ENCODE measurements at places on chromosomes 4 and X.
A peak's percentile ranks its signal among the peaks of the same experiment; 100 is the strongest.

GRCh38 chr4:176277162-176277904 is 8.3 kb upstream of the ASB5 start:
- peak; percentile 35 for DNase-seq

DNA sequence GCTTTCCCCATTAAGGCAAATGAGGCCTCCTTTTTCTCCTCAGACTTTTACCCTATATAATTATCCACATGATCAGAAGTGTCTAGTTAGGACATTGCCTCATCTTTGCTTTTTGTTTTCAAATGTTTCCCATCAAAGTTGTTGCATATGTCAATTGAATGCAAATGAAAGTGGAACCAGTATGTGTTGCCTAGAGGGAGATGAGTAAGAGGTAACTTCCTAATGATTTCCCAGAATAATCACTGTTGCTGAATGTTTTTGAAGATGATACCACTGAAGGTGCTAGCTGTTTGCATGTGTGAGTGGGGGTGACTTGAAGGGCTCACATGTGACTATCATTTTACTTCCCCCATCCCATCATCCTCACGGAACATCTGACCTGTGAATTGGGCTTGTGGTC is 33.9 kb downstream of the PAK3 start:
- no peak for DNase-seq

GRCh38 chr4:179447308-179447707 is 2005.1 kb upstream of the AGA start:
- DNase-seq, result no peak

DNA sequence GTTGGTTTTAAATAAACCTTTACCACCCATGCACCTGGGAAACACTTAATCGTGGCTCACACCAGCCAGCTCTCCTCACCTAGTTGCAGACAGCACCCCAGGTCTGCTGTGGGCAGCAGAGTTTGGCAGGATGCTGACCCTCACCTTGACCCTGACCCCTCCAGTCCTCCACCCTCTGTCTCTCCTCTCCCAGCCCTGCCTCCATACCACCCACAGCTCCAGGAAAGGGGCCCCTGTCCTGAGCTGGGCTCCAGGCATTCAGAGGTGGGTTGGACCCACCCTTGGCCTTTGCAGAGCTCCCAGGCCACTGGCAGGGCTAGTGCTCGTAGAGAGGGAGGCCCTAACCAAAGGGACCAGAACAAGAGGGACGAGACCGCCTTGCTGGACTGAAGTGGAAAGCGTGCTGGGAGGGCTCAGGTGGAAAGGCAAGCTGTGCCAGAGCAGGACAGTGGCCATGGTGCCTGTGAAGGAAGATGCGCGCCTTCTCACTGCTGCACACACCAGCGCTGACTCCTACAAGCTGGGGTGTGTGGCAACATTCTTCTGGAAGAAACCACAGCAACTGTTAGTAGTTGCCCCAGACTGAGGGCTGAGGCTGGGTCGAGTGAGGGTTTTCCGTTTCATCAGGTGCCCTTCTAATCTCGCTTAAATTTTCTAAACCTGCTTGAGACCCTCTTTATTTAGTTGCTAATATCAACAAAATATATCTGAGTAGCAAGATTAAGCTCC is 10.7 kb upstream of the S100P start:
- no peak for DNase-seq

DNA sequence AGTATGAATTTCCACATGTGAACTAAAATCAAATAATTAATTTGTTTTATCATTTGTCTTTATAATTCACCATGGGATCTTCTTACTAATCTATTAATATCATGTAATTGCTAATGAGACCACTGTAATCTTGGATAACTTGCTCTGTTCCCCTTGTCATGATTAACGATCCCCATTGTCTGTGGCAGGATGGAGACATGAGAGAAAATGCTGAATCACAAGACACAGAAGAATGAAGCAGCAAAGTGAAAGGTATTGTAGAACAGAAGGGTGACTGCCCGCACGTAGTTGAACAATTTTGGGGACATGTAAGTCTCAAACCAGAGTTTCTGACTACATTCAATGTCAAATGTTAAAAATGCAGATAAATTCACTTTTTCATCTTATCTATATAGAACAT is 135.2 kb downstream of the EPHA5 start:
- DNase-seq, result no peak

- no peak for DNase-seq
Measured at GRCh38 chr4:22179124-22179874, 230.7 kb upstream of the KCNIP4 start.

DNA sequence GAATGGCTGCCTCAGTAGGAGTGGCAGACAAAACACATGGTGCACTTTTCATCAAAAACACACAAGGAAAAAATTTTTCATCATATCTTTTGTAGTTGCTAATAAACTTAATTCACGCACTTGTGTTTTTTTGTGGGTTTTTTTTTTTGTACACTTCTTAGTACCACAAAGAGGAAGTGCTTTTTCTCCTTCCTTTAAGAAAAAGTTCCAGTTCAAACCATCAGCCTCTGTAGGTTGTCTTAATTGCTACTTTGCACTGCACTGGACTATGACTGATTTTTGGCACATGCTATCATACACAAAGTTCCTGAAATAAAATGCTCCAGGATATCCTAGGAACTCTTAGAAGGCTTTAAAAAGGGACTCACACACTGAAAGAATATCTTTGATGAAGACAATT is at the start of gene PHEX:
TSS of gene PHEX (plus strand) at position 242 of the 400 bp plus-strand sequence. CDS start 681 bp downstream, outside the sequence.
- DNase-seq, result no peak

- DNase-seq, result no peak
Measured at GRCh38 chr4:80417019-80417418, 81.5 kb downstream of the CFAP299 start.

DNA sequence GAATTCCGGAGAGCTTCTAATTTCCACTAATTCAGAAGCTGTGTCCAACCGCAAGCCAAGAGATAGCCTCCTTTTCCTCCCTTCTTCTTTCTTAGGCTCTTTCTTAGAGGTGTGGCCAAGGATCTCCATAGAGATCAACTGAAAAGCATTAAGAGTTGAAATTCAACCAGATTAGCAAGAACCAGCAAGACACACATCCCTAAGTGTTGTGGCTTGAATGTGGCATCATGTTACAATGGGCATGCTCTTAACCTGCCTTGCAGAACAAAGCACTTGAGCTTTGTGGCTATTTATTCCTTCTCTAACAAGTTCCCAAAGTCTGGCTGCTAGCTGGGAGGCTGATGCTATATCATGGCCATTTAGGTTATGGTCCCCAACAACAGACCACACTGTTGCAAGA is 10.4 kb downstream of the ANOS1 start:
- DNase-seq, result no peak

GRCh38 chr4:79502081-79502480 is 94.1 kb upstream of the GK2 start:
- DNase-seq, result no peak

GRCh38 chr4:76200771-76201231 is 12.8 kb downstream of the SCARB2 start:
- DNase-seq, result no peak

DNA sequence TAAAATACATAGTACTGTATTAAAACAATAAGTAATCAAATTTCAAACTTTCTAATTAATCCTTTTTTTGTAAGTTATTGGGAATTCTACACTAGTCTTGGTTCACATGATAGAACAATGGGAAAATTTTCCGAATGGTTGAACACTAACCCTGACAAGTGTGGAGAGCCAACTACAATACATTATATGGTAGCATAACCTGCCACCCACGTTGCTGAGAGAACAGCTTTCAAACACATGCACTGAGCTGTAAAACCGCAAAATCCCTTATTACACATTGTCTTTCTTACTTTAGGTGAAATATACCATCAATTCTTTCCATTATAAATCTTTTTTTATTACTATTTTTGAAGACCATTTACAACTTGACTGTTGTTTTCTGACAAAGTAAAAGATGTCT is 54.7 kb downstream of the ANAPC10 start:
- no peak for DNase-seq

GRCh38 chrX:149467920-149468319 is 37.2 kb downstream of the IDS start:
- no peak for DNase-seq

DNA sequence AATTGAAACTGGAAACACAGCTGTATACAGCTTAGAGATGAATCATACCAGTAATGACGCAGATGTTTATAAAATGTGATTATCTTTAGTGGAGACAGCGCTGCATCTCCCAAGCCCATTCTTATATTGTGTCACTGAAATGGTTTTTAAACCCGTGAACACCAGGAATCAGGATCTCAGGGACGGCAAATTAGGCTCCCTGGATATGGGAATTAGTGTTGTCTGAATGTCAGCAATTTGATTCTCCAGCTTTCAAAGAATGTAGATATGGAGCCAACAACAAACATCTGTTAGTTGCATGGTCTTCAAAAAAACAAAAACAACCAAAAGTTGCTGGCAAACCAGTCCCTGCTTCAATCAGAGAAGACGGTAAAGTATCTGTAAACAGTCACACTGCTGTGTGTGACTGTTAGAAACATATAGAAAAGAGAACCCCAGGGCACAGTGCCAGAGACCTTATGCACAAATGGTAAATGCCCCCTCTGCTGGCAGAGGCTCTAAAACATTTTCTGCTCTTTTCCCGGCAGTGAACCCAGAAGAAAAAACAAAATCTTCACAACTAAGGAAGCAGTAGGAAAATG is 351.9 kb upstream of the FTHL17 start:
- peak; percentile 34 for DNase-seq

- no peak for DNase-seq
Measured at GRCh38 chrX:151875270-151876026, 37.2 kb upstream of the MAGEA4 start.

GRCh38 chr4:144504883-144505282 is 141.1 kb upstream of the HHIP start:
- no peak for DNase-seq

- DNase-seq, result no peak
Measured at GRCh38 chr4:28082686-28083390, 1222.2 kb downstream of the STIM2 start.

GRCh38 chr4:13611283-13611842 is 16.2 kb downstream of the BOD1L1 start:
- no peak for DNase-seq

DNA sequence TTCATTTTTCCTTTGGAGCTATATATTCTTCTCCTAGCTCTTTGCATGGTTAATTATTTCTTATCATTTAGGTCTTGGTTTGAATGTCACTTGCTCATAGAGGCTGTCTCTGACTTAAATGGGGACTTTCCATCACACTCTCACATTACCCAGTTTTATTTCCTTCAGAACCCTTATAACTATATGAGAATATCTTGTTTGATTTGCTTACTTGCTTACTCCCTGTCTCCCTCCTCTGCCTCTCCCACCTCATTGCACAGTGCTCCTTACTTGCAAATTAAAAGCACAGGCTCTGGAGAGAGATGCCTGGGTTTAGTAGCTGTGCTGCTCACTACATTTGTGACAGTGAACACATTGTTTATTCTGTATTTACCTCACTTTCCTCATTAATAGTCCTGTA is 174.6 kb downstream of the SOWAHB start:
- no peak for DNase-seq

GRCh38 chr4:38634047-38634759 is 29.8 kb upstream of the KLF3 start:
- DNase-seq, result no peak

GRCh38 chr4:78058591-78059523 is 1.7 kb downstream of the FRAS1 start:
- peak; percentile 13 for DNase-seq

DNA sequence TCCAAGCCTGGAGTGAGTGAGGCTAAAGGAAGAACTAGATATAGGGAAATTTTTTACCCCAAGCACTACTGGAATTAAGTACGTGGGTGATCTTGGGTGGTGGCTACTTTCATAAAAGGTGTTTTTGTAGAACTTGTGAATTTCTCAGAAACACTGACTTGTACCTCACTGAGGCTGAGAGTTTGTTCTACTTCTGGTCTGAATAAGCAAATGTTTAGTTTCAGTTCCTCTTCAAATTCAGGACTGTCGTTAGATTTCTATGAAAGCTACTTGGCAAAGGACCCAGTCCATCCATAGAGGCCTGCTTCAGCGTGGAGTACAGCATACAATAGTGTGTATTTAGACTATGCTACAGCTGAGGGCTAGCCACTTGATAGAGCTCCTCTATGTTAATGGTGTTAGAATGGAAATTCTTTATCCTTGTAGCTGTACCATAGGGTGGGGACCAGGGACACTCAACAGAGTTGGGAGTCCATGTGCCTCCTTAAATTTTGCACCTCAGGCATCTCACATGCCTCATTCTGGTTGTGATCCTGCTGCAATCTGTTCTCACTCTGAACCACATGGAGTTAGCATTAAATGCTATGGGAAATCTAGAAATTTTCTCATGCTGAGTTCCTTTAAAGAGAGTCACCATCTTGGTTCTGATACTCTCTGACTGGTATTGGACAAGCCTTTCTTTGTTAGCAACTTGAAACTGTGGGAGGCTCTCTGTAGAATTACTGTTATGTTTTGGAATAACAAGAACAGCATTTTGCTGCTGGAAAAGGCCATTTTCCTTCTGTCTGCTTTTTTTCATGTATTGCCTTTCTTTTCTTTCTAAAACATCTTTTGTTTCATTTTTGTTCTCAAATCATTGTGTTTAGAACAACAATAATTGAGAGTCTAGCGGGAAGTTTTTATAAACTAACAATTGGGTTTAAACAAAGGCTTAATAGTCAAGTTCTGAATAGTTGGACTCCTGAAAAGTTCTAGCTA is 86.8 kb downstream of the PDGFRA start:
- no peak for DNase-seq

DNA sequence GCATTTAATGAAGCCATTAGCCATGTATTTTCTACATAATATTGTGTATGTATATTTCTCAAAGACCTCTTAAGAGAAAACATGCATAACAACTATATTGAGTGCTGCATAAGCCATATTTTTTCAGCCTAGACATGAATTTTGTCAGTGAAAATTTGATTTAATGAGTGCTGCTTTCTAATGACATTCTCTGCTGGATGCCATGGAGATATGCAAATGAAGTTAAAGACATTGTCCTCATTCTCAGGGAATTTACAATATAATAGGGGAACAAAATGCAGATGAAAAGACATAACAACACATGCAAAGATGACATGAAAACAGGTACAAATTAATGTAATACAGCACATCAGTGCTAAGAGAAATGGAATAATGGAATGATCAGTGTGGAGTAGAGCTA is 118.7 kb downstream of the ATOH1 start:
- no peak for DNase-seq

GRCh38 chrX:96591421-96591820 is 93.2 kb upstream of the DIAPH2 start:
- peak; percentile 14 for DNase-seq

Data from head of caudate nucleus (tissue), 42 donors.